ENCODE measurements at places on chromosomes 1 and 21. TPM values are rescaled to one million over a fixed set of nuclear protein-coding genes. Genes with fewer than 3 reads are reported as not detected.

Gene PER3
- total RNA-seq = 1.4 TPM

Gene CYYR1
- under 0.01 TPM for total RNA-seq

Gene TRIM67
- total RNA-seq = 0.17 TPM

Gene GBP7
- total RNA-seq = not detected

Gene GJA9
- not detected for total RNA-seq

Gene DBT
- total RNA-seq = 6.1 TPM

Gene UFC1
- 133 TPM for total RNA-seq

Gene LRRC53
- total RNA-seq = not detected

Gene MRPL20
- 303 TPM for total RNA-seq

Gene OR2G6
- not detected for total RNA-seq

Gene OR2L5
- total RNA-seq = not detected

Gene LIPI
- total RNA-seq = not detected

Gene CCDC185
- 0.06 TPM for total RNA-seq

DNA sequence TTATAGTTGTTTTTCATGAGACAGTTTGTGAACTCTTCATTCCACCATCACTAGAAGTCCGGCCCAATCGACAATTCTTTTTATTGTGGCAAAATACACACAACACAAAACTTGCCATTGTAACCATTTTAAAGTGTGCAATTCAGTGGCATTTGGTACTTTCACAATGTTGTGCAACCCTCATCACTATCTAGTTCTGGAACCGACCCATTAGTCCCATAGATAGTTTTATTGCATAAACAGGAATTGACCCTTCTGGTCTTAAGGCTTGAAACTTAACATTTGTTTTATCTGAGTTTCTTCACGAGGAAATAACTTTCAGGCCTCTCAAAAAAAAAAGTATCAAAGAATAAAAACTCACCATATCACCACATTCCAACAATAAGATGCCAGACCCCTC lies 8.8 kb upstream of the PPIE start:
- DNase-seq = no peak

DNA sequence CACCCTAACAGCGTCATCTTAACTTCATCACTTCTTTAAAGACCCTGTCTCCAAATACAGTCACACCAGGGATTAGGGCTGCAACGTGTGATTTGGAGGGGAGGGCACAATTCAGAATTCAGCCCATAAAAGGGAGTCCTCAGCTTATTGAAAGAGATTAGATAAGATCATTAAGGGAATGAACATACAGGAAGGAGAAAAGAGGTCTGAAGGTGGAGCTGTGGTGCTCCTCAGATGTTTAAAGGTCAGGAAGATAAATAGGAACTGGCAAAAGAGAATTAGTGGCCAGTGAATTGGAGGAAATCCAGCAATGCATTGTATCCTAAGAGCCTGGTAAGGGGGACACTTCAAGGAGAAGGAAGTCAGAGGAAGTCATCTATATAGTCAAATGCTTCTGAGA lies 113.5 kb downstream of the PROX1 start:
- DNase-seq = no peak

- DNase-seq = no peak
These were observed 99.2 kb downstream of the PSMG1 start for GRCh38 chr21:39084073-39084472.

- peak; percentile 89 for DNase-seq
These were observed 3.1 kb downstream of the BACE2 start for GRCh38 chr21:41170859-41171609.

GRCh38 chr1:3515774-3516480 lies 61.5 kb downstream of the ARHGEF16 start:
- peak; percentile 90 for DNase-seq

- no peak for DNase-seq
These were observed 131.1 kb downstream of the EVI5 start for GRCh38 chr1:92653605-92654381.

- DNase-seq = no peak
These were observed 4.0 kb upstream of the PDE9A start for GRCh38 chr21:42649122-42650032.

- DNase-seq = peak; percentile 87
These were observed 119.2 kb downstream of the GALNT2 start for GRCh38 chr1:230186003-230186863.

DNA sequence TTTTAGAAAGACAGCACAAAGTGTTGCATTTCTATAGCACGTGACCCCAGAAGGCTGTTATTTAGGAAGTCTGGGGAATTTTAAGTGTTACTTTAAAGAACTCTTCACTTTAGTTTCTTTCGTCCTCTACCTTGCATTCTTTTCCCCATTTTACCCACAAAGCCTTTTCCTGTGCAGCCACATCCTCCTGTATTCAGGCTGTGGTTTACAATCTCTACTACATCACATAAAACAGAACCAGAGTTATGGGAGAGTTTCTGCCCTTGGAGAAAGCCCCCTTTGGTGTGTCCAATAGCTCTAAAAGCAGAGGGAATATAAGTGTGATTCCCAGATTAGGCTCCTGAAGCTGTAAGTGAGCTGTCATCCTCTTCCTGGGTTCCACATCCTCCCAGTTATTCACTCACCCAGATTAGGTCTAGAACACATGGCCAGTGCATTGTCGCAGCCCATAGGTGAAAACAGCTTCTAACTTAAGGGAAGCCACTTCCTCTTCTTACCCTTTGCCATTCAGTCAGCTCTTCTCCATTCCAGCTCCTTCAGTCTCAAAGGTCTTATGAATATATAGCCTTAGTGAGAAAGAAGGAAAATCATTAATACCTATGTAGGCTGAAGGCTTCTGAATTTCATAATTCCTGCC lies 171.1 kb downstream of the PIGK start:
- DNase-seq = no peak

GRCh38 chr1:155002464-155003226 lies at the start of gene ZBTB7B:
ZBTB7B (plus strand) TSS chr1:155002802; CDS start chr1:155014661, 11,859 bp downstream.
- DNase-seq = peak; percentile 46

DNA sequence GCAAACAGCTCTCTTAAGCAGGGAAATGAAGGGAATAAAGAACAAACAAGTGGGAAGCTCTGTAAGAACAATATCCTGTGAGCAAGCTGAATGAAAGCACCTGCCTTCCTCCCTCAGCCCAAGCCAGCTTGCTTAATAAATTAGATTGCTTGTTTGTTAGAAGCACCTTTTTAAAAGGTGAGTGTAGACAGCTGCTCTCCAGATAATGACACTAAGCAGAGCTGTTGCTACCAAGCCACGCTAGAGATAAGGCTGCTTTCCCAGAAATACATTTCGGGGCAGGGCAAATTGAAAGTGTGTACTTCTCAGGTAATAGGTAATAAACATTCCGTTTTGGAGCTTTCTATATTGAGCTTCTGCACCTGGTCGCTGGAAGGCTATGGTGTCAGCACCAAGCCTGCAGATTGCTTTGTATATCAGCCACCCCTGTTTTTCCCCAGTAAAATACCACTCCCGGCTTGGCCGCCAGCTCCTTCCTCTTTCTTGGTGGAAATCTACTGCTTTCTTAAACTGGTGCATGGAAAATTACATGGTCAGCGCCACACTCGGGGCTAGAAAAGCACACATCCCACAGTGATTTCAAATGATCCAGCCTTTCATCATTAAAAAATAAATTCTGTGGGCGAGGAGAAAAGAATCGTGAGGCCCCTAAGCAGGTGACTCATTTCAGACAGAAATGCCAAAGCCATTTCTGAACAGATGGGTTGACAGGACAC lies 151.3 kb downstream of the ETS2 start:
- DNase-seq = no peak

DNA sequence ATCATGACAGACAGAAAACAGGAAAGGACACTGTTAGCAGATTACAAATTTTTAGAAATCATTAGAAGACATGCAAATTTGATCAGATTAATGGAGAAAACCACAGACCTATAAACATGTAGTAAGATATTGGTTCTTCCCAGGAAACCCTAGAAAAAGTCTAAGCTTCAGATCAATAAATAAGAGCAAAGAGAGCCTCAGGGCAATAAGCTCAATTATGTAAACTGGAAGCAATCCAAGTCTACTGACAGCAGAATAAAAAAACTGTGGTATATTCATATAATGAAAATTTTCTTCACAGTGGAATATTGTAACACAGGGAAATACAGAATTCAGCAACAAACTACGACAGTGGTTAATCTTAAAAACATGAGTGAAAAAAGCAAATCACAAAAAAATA lies 36.3 kb downstream of the NRDC start:
- no peak for DNase-seq

- DNase-seq = peak; percentile 17
These were observed 18.0 kb downstream of the OMA1 start for GRCh38 chr1:58528518-58528917.

DNA sequence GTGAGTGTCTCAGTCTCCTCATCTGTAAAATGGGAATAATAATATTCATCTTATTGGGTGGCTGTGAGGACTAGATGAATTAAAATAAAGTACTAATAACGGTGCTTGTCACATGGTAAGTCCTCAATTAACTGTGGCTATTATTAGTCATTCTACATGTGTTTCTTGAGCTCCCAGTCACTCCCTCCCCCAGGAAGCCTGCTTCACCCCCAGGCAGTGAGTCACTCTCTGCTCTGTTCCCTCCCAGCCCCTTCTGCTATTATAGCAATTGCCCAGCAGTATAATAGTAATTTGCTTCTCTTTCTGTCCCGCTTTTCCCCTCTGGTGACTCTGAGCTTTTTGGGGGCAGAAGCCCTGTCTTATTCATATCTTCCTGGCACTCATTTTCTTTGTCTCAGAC lies 102.0 kb downstream of the BEND5 start:
- DNase-seq = peak; percentile 88

- DNase-seq = no peak
These were observed 203.5 kb downstream of the CAMTA1 start for GRCh38 chr1:6988796-6989195.

DNA sequence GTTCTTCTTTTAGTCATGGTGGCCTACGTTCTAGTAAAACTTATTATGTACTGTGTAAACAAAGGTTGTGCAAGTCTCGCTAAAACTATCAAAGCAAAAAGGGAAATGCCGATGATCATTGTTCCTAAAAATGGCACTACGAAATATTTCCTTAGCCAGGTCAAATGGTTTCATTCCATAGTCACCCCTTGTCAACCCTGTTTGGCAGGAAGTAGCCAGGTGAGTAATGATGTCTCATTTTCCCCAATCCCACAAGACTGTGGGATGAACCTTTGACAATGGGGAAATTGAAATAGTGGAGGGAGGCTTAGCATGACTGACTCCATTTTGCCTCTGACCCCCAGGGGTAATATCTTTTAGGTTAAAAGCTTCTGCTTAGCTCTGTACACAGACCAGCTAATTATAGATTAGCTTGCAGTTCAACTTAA lies 5.6 kb upstream of the REN start:
- peak; percentile 74 for DNase-seq

GRCh38 chr1:246825557-246826175 lies 101.5 kb downstream of the SCCPDH start:
- no peak for DNase-seq

DNA sequence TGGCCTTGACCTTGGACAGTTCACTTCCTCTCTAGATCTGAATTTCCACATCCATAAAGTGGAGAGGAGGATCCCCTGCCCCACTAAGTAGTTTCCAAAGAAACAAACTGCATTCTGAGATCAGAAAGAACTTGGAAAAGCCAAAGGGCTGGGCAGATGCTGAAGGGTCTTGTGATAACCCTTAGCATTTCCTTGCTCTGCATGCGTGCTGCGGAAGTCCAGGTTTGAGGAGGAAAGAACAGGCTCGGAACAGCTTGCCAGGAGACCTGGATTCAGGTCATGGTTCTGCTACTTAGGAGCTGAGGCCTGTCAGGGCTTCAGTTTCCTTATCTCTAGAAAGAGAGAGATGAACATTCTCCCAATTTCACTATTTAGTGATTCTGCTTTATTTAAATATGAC lies 27.2 kb downstream of the IGFN1 start:
- DNase-seq = no peak

- DNase-seq = no peak
These were observed 60.6 kb upstream of the ETV3 start for GRCh38 chr1:157198619-157199420.

GRCh38 chr1:109959974-109960744 lies 24.4 kb upstream of the AHCYL1 start:
- DNase-seq = peak; percentile 73

- no peak for DNase-seq
These were observed 13.0 kb downstream of the RIMS3 start for GRCh38 chr1:40652468-40652867.

DNA sequence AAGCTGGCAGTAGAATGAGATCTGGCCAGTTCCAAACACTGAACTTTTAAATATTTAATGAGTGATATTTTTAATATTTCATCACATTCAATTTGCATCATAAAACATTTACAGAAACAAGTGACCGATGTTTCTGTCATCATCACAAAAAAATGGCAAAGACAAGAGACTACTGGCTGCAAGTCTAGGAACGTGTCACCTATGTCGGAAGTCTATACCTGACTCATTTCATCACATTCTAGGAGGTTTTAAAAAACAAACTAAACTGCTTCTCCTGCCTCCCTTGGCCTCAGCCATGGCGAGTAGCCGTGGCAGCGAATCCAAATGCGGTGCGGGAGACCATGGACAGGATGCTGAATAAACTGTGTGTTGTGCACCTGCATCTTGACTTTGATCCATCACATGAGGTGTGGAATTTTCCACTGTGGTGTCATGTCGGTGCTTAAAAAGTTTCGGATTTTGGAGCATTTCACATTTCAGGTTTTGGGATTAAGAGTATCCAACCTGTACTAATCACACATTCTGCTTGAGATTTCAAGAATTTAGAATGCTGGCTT lies 43.1 kb downstream of the CLSTN1 start:
- DNase-seq = no peak

GRCh38 chr1:10338047-10338446 lies 60.8 kb upstream of the PGD start:
- DNase-seq = peak; percentile 49

- peak; percentile 75 for DNase-seq
These were observed 1.8 kb downstream of the PTTG1IP start for GRCh38 chr21:44871576-44872269.

GRCh38 chr1:65946376-65946775 lies 153.7 kb downstream of the PDE4B start:
- no peak for DNase-seq

DNA sequence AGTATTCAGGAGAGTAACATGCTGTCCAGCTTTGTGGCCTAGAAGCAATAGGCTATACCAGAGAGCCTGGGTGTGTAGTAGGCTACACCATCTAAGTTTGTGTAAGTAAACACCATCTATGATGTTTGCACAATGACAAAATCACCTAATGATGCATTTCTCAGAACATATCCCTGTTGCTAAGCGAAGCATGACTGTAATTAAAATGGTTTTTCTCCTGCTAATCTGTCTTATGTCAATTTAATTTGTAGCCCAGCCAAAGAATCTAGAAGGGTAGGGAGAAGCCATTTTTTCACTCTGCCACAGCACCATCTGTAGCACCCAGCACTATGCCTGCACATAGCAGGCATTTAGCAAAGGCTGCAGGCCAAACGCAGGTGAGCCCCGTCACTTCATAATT lies 2.0 kb upstream of the TTC24 start:
- no peak for DNase-seq

GRCh38 chr21:40562242-40563002 lies 284.5 kb downstream of the DSCAM start:
- no peak for DNase-seq
